Suppressor macrophage treated with lipopolysaccharide for 1 hour (primary cell): ENCODE measurements at places on chromosomes 4 and X.

DNA sequence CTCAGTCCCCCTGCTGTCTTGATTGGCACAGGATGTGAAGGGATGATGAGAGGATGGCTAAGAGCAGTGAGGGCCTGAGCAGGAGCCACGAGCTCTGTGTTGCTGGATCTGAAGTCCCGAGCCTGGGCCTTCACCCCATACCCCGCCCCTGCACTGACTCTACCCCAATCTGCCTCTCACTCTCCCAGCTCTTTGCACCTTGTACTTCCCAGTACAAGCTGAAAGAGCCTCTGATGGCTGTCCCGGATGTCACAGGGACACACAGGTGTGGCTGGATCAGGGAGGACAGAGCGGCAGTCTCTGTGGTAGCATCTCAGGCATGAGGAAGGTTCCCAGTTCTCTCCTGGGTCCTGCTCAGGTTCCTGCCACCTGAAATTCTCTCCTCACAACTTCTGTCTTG, 103.6 kb downstream of the CHIC2 start:
- no peak for DNase-seq

DNA sequence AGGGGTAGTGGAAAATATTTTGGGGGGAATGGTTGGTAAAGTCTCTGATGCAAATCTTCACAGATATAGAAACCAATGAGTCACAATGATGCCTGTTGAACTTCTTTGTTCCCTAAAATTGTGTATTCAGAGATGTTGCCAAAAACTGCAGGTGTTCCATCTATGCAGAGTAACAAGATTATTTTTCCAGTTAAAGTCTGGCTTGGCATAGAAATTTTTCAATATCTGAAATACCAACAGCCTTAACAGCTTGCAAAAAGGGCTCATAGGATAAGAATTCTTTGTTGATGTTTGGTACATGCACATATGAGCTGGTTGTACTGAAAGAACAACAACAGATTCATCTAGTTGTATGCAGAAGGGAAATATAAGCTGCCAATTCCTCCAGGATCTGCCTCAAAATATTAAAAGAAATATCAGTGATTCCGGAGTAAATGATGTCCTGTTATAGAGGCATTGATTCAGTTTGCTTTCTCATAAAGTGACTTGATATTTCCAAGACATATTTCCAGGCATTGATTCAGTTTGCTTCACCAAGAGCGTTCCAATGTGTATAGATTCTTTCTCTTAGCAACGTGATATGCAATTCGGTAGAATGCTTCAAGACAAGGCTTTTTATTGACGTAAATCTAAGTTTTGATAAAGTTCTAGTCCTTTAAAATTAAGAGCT, 564.4 kb downstream of the TMA16 start:
- no peak for DNase-seq

DNA sequence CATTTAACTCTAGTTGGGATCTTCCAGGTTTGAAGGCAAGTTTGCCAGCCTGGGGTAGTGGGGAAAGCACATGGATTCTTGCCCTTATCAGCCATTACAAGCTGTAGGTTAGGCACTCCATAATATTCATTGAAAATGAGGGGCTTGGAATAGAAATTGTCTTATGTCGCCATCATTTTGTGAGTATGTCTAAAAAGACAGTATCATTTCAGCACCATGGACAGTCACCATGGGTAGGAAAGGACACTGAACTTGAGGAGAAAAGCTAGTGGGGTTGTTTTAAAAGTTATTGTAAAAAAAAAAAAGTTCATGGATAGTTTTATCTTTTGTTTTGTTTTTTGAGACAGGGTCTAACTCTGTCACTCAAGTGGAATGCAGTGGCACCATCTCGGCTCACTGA, 356.1 kb downstream of the HNRNPD start:
- peak; percentile 53 for DNase-seq

- DNase-seq = no peak
Observed at GRCh38 chr4:1874201-1874600, 3.0 kb downstream of the NSD2 start.

DNA sequence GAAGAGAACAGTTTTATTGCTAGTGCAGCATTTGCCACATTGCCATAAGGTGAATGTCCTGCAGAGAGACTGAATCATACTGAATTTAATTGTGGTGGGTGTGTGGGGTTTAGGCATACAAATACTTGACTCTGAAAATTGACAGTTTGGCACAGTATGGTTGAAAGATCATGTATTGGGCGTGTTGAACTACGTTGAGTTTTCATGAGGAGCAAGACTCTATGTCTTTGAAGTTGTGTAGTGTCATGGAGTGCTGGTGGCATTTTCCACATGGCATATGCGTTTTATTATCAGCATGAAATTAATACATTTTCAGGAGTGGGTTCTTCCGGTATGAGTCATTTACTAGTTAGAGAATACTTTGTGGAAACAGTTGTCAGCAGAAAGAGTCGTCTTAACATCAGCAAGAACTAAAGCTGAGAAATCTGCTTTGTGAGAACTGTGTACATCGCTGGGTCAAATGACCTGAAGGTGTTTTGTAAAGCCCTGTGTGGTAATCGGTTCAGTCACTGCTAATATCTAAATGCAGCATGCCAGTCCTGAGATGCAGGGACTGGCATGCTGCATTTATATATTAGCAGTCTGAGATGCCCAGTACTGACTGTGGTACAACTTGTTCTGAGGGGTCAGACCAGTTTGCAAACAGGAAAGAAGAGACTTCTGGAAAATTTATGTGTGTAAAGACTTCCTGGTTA, 50.3 kb downstream of the ARHGAP10 start:
- peak; percentile 72 for DNase-seq

GRCh38 chr4:80116516-80116915, 43.5 kb upstream of the ANTXR2 start:
- no peak for DNase-seq

- no peak for DNase-seq
Observed at GRCh38 chr4:144531841-144532240, 114.1 kb upstream of the HHIP start.

GRCh38 chrX:71579990-71580380, 1.7 kb downstream of the GCNA start:
- no peak for DNase-seq

DNA sequence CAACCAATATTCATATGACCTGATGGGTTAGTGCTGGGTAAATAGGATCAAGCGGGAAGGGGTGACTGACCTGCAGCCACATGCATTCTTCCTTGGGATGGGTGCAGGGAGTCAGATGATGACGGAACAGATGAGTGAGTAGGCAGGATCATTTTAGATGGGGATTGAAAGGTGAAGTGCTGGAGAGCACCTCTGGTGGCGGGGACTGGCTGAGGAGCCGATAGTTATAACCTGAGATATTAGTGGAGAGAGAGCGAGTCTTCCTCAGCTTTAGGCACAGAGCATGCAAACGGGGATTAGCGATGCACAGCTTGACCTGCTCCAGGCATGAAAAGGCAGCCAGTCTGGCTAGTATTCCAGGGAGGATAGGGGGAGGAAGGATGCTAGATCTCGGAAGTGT, 99.1 kb downstream of the AFF1 start:
- DNase-seq = no peak

- DNase-seq = no peak
Observed at GRCh38 chrX:12469296-12469695, 321.9 kb upstream of the PRPS2 start.

GRCh38 chr4:7045961-7046921, 3.1 kb downstream of the TADA2B start:
- no peak for DNase-seq

DNA sequence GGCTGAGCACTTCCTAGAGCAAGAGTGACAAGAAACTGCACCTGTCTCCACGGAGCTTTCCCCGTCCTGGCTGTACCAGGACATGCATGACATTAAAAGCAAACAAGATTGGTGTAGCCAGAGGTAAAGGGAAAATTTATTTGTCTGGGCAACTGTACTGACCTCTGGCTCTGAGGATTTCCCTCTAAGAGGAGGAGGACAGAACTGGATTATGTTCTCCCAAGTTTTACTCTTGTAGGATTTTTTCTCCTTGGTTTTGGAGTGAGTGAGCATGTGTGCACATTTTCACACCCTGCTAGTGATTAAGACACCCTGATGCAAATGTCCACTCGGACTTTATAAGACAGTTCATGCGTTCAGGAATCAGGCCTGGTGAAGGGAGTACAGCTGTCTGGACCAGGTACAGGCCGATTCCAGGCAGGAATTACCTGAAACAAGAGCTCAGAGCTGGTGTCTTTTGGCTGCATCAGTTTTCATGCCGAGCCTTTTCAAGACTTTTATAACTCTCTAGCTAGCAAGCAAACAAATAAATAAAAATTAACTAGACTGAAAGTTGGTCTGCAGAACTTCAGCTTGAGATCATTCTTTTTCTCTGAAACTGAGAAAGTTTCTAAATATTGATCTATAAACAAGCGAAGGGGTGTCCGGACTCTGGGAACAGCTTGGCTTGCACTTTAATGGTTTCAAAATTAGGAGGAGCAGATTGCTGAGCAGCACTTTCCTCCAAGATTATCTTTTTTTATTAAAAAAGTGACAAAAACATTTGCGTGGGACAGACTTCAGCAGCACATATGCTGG, 51.3 kb upstream of the SPRY1 start:
- DNase-seq = no peak

- DNase-seq = no peak
Observed at GRCh38 chr4:155025762-155026457, 182.5 kb upstream of the NPY2R start.

DNA sequence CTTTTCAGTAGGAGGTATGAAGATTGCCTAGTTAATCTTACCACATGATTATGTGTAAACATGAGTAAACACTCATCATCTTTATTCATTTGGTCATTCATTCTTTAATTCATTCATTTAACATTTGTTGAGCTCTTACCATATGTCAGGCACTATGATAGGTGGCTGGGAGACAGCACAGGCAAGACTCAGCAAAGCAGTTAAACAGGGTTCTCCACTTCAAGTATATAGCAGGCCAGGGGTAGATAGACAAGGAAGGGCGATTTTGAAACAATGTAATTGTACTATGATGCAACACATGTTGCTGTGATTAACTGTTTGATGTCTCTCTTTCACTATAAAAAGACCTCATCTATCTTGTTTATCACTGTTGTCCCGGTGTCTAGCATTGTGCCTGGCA, 84.3 kb upstream of the GPR101 start:
- DNase-seq = no peak

DNA sequence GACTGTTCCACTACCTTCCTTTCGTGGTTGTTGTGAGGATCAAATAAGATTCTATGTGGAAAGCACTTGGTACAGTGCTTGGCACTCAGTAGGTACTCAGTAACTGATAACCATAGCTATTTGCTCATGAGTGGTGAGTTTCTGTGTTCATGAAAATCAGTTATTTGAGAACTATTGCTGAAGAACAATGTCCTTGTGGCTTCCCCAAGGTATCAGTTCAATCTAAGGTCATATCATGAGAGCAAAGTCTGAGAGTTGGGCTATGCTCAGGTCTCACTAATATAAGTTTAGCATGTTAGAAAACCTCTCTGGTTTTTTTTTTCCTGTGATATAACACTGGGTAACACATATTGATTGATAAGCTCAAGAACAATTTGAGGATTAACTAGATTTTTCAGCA, 147.8 kb downstream of the GRIA3 start:
- DNase-seq = no peak

GRCh38 chrX:40933706-40934425, 151.4 kb upstream of the USP9X start:
- peak; percentile 70 for DNase-seq

DNA sequence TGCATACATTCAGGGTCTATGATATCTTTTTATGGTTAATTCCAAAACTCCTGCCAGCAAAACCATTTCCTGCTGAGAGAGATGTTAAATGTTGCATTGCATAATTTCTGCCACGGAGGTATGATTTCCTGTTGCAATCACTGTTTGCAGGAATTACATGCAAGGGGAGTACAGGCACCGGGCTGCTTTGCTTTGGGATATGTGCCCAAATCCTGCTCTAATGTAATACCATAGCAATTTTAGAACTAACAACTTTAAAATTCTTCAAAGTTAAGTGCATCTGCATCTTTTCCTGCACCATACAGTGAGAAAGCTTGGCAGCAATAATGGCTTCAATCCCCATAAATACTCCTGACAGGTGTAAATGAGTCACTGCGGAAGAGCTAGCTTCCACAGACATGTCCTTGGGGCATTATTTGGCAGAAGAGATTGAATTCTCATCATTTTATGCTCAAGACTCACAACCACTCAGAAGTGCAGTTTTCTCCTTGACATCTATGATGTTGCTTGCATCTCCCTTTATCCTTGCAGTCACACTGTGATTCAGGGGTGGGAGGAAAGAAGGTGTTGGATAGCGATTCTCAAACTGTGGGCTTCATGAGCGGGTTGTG, 29.6 kb downstream of the TRIM2 start:
- DNase-seq = no peak

GRCh38 chr4:47536966-47537365, 51.9 kb downstream of the ATP10D start:
- DNase-seq = no peak

DNA sequence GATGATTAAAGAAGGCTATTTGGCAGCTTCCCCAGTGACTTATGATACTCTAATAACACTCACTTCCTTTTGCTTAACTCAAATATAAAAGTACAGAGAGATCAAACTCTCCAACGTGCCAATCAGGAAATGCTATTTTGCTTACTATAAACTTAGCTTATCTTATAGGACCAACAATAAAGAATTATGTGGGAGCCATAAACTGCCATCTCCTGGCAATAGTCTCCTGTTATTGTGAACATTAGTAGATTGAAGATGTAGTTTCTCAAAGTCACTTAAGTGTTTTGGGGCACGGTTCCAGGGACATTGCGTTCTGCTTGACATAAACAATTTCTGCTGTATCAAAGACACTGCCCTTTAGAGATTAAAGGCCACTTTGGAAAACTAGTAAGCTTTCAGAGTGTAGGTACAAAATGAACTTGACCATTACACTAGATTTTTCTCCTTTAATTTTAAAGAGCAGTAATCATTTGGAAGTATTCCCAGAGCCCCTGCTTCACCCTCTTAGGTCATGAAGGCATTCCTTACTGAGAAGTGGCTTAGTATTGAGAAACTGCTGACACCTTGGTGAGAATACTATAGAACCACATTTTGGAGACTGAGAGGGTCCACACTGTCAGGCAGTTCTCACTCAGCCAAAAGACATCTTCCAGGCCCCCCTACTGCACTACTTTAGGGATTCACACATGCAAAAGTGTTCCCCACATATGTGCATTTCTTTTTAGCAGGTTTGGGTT, 51.9 kb downstream of the MAOA start:
- DNase-seq = no peak

DNA sequence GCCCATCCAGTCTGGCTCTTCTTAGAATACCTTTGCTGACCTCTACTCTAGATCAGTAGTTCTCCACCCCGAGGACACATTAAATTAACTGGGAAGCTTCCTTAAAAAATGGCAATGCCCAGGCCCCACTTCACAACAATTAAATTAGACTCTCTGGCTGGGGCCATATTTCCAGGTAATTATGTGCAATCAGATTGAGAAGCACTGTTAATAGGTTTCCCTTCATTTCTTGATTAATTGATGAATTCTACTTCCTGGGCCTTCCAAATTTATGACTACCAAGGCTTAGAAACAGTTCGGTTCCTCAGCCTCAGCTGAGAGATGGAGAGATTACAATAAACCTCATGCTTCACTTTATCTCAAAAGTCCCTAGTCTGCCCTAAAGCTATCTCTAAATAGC, 71.7 kb upstream of the LIMCH1 start:
- no peak for DNase-seq

GRCh38 chrX:42694260-42694815, 83.6 kb downstream of the PPP1R2C start:
- no peak for DNase-seq

- no peak for DNase-seq
Observed at GRCh38 chrX:150833454-150834056, 64.9 kb downstream of the CD99L2 start.

- no peak for DNase-seq
Observed at GRCh38 chr4:166435449-166435848, 562.4 kb downstream of the TLL1 start.

GRCh38 chr4:168057412-168057811, 34.9 kb upstream of the ANXA10 start:
- no peak for DNase-seq

GRCh38 chrX:49117581-49117980, 6.0 kb downstream of the GPKOW start:
- no peak for DNase-seq
